Right lobe of liver (tissue), 6 donors: ENCODE measurements at places on chromosomes 12 and 14. TPM values are rescaled to one million over a fixed set of nuclear protein-coding genes. Genes with fewer than 3 reads are reported as not detected.
A peak's percentile ranks its signal among the peaks of the same experiment; 100 is the strongest.

- no peak for DNase-seq
- H3K27me3 ChIP-seq, result no peaks in the 10 kb centered on the region
- H3K27ac ChIP-seq, result peak overlapping the region; percentile 79
- no peaks in the 10 kb centered on the region for H3K36me3 ChIP-seq
- H3K4me1 ChIP-seq, result peaks cover 39% of the 10 kb centered on the region
Observed at GRCh38 chr14:54777395-54777794, 125.2 kb downstream of the GCH1 start.

- no peaks in the 10 kb centered on the region for H3K36me3 ChIP-seq
- no peaks in the 10 kb centered on the region for H3K4me1 ChIP-seq
- no peak for DNase-seq
- no peak overlapping the region for H3K4me3 ChIP-seq
Observed at GRCh38 chr14:49896966-49897365, 4.1 kb downstream of the ARF6 start.

CLEC2A gene
- not detected for total RNA-seq

- DNase-seq, result no peak
- no peaks in the 10 kb centered on the region for H3K4me1 ChIP-seq
- H3K4me3 ChIP-seq, result no peak overlapping the region
- no peaks in the 10 kb centered on the region for H3K36me3 ChIP-seq
- no peaks in the 10 kb centered on the region for H3K27me3 ChIP-seq
Observed at GRCh38 chr14:61298824-61299223, 17.7 kb upstream of the TMEM30B start.

- no peak overlapping the region for H3K27ac ChIP-seq
- no peaks in the 10 kb centered on the region for H3K27me3 ChIP-seq
- no peaks in the 10 kb centered on the region for H3K4me1 ChIP-seq
- DNase-seq, result no peak
Observed at GRCh38 chr14:88507208-88507607, 47.6 kb downstream of the PTPN21 start.

GRCh38 chr14:90717916-90718315, 98.3 kb downstream of the TTC7B start:
- H3K27me3 ChIP-seq, result no peaks in the 10 kb centered on the region
- no peak overlapping the region for H3K27ac ChIP-seq
- no peak overlapping the region for H3K4me3 ChIP-seq
- DNase-seq, result no peak
- H3K36me3 ChIP-seq, result no peaks in the 10 kb centered on the region

HOXC6 gene
- total RNA-seq, result not detected

GRCh38 chr14:64779472-64779871, 75.2 kb downstream of the PLEKHG3 start:
- H3K27ac ChIP-seq, result no peak overlapping the region
- no peaks in the 10 kb centered on the region for H3K36me3 ChIP-seq
- no peaks in the 10 kb centered on the region for H3K27me3 ChIP-seq
- H3K4me3 ChIP-seq, result no peak overlapping the region
- DNase-seq, result peak; percentile 55
- peaks cover 13% of the 10 kb centered on the region for H3K4me1 ChIP-seq

DNA sequence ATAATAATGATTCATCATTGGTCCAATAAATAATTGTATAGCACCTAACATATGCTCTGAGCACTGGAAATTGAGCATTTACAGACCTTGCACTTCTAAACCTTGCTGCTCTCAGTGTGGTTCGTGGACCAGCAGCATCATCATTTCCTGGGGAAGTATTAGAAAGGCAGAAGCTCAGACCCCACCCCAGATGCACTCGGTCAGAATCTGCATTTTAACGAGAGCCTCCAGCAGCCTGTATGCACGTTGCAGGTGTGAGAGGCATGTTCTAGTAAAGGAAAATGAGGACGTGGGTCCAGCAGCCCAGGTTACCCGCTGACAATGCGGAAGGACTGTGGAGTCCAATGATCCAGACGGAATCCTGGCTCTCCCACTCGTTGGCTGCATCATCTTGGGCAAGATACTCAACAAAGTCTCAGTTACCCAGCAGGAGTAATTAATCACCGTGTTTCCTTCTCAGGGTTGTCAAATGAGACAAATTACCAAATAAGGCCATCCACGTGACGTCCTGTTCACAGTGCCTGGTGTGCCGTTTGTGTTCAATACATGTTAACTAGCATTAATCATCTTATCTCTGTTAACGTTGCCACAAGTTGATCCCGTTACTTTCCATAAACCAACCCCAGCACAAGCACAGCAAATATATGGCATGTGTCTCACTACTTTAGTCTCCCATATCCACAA, 49.2 kb upstream of the CCND2 start:
- no peak for DNase-seq
- no peaks in the 10 kb centered on the region for H3K4me1 ChIP-seq
- no peak overlapping the region for H3K4me3 ChIP-seq
- no peak overlapping the region for H3K27ac ChIP-seq

GSG1 gene
- not detected for total RNA-seq

MGAT2 gene
- total RNA-seq, result 26.1 TPM

PHC1 gene
- 6.8 TPM for total RNA-seq

DNA sequence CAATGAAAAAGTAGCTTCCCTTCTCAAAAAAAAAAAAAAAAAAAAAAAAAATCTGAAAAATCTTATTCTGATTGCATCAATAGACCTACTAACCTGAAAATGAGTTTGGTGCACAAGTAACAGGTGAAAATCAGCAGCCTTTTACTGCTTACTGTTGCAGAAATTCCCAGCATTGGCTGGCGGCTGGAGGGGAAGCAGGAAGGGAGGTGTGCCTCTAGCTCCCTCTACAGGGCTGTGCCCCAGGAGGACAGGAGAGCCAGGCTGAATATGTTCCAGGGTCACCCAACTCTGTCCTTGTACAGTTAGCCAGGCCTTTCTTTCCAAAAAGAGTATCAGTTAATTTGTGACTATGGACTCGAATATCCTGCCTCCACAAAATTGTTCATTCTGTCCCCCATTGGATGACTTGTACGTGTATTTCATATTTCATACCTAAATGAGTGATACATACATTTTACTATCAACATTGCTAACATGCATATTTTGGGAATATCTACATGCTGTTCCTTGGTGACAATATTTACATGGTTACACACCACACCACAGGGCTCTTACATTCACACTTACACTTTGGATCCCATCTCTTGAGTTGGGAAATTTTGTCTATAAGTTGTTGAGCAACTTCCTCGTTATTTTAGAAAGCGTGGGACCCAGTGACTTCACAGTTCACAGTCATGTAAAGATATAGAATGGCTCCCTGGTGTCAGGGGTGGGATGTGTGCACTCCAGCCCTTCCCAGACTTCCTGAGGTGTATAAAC, 124.8 kb downstream of the SAMD4A start:
- H3K27me3 ChIP-seq, result no peaks in the 10 kb centered on the region
- no peaks in the 10 kb centered on the region for H3K36me3 ChIP-seq
- H3K27ac ChIP-seq, result no peak overlapping the region
- H3K4me3 ChIP-seq, result no peak overlapping the region
- peak; percentile 79 for DNase-seq

DNA sequence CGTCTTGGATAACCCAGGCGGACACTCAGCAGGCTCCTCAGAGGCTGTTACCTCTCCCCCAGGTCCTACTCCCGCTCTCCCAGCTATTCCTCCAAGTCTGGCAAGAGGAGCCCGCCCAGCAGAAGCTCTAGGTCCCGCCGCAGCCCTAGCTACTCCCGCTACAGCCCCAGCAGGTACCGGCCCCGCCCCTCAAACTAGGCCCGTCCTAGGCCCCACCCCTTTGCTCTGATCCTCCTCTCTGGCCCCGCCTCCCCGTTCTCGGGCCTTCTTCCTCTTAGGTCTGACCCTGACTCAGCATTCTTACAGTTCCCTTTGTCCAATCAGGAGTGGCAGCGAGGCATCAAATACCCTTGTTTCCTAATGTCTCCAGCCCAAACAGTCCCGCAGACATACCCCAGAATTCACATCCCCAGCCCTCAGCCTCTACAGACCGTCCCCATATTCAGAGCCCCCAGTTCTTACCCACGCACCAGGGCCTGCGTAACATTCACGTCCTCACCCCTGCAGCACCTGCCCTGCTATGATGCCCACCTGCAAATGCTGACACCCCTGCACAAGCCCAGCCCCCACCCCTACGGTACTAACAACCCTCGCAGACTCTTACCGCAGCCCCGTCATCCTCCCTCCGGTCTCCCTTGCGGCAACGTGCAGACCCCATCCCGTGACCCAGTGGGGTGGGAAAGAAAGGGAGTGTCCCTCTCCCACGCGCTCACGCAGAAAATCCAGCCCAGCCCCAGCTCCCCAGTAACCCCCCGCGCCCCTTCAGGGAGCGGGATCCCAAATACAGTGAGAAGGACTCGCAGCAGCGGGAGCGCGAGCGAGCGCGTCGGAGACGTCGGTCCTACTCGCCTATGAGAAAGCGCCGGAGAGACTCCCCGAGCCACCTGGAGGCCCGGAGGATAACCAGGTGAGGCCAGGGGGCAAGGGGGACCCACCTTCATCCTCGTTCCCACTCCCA, 25.0 kb upstream of the HSPB8 start:
- H3K27me3 ChIP-seq, result no peaks in the 10 kb centered on the region
- H3K36me3 ChIP-seq, result no peaks in the 10 kb centered on the region
- no peaks in the 10 kb centered on the region for H3K4me1 ChIP-seq
- H3K4me3 ChIP-seq, result no peak overlapping the region
- DNase-seq, result peak; percentile 54
- H3K27ac ChIP-seq, result no peak overlapping the region

GRCh38 chr12:69095765-69096477, 143.4 kb upstream of the CPSF6 start:
- no peak for DNase-seq
- H3K4me3 ChIP-seq, result no peak overlapping the region
- no peaks in the 10 kb centered on the region for H3K27me3 ChIP-seq
- H3K36me3 ChIP-seq, result no peaks in the 10 kb centered on the region

DNA sequence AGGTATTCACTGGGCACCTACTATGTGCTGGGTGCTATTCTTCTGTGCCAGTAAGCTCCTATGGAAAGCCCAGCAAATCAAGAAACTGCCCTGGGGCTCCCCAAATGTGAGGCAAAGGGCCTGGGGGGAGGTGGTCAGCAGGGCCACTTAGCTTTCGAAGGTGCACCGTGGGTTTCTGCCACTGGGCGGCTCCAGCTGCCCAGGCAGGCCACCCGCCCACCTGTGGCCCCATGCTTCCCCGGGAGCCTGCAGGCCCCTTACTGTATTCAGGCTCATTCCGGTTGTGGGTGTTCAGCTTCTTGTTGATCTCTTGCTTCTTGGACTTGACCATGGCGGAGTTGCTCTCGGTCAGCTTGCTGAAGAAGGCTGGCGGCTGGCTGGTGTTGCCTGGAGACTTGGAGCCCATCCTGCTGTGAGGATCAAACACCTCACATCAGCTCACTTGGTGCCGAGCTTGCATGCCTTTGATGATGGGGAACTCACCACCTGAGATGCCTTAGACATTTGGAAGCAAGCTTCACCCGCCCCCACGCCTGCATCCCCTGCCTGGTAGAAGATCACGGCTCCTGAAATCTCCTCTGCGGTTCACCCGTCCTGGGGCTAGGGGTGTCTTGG, 37.3 kb downstream of the RFLNA start:
- no peak overlapping the region for H3K27ac ChIP-seq
- no peak for DNase-seq
- no peaks in the 10 kb centered on the region for H3K27me3 ChIP-seq
- H3K4me1 ChIP-seq, result no peaks in the 10 kb centered on the region

- H3K4me3 ChIP-seq, result no peak overlapping the region
- H3K27ac ChIP-seq, result no peak overlapping the region
- H3K4me1 ChIP-seq, result no peaks in the 10 kb centered on the region
- no peak for DNase-seq
- no peaks in the 10 kb centered on the region for H3K27me3 ChIP-seq
Observed at GRCh38 chr12:879641-880040, 69.9 kb downstream of the RAD52 start.
